Left colon (tissue), 2 donors: ENCODE measurements at places on chromosomes 7 and 10.
A peak's percentile ranks its signal among the peaks of the same experiment; 100 is the strongest.

DNA sequence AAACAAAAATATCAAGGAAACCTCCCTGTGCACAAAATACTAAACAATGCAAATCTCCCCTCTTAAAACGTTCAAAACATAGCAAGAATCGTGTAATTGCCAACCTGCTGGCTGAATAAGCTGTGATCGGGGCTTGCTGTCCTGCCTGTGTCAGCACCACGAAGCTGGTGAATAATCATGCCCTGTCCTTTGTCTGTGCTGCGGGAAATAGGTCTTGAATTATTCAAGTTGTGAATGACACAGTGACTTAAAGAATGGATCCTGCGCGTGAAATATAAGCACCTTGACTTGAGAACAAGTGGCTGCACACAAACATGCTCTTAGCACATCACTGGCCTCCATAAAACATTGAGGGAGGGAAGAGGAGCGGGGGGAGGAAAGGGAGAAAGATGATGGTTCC is 130.2 kb downstream of the OAT start:
- DNase-seq, result no peak

GRCh38 chr10:128123846-128124245 is 2.4 kb downstream of the MKI67 start:
- no peak for DNase-seq

DNA sequence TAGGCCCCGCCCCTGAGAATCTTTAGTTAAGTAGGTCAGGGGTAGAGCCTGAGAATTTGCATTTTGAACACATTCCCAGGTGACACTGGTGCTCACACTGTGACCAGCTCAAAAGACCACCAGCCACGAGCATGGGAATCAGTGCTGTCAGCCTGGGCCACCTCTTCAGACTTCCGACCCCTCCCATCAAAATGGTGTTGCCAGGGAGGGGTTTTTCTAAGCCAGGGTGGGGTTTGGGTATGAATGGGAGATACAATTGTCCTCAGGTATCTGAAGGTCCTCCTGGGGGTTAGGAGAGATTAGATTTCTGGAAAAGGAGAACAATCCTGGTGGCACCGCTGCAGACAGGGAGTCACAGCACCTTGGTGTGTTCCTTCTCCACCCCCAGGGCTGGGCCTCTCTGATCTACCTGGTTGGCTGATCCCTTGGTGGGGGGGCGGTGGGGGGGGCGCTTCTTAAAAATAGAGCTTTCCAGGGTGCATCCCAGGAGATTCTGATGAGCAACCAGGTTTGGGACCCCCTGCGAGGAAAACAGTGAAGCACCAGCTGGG is 111.5 kb upstream of the ANLN start:
- no peak for DNase-seq

GRCh38 chr10:72053690-72054089 is 34.7 kb downstream of the SPOCK2 start:
- no peak for DNase-seq

- no peak for DNase-seq
Measured at GRCh38 chr7:135162382-135163001, 8.0 kb downstream of the CYREN start.

- no peak for DNase-seq
Measured at GRCh38 chr10:113357681-113358300, 195.1 kb upstream of the HABP2 start.

- no peak for DNase-seq
Measured at GRCh38 chr10:77074104-77074624, 563.4 kb downstream of the KCNMA1 start.

DNA sequence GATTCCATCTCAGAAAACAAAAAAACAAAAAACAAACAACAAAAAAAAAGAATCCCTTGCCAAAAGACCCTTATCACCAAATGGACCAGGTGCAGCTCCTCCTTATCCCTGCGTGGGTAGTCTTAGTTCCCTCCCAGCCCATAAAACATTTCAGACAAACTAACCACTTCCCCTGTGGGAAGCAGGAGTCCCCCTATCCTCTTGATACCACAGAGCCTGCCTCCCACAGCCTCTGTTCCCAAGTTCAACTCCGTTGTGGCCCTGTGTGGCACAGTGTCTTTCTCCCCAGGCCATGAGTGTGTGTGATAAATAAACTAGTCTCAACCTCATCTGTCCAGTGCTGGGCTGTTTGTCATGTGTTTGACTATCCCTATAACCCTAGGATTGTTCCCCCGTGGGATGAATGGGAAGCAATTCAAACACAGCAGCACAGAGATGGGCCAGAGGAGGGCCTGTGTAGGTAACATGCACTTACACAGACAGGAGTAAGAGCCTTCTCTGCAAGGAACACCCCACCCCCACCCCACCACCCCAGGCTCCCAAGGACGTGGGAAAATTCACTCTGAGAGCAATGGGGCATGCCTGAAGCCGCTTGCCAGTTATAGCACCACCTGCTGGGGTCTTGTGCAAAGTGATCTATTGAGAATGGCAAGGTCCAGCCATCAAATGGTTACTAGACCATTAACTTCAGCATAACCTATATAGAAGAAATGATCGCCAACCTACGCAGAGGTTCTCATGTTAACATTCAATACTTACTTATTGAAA is 147.1 kb upstream of the GHITM start:
- DNase-seq, result peak; percentile 29

DNA sequence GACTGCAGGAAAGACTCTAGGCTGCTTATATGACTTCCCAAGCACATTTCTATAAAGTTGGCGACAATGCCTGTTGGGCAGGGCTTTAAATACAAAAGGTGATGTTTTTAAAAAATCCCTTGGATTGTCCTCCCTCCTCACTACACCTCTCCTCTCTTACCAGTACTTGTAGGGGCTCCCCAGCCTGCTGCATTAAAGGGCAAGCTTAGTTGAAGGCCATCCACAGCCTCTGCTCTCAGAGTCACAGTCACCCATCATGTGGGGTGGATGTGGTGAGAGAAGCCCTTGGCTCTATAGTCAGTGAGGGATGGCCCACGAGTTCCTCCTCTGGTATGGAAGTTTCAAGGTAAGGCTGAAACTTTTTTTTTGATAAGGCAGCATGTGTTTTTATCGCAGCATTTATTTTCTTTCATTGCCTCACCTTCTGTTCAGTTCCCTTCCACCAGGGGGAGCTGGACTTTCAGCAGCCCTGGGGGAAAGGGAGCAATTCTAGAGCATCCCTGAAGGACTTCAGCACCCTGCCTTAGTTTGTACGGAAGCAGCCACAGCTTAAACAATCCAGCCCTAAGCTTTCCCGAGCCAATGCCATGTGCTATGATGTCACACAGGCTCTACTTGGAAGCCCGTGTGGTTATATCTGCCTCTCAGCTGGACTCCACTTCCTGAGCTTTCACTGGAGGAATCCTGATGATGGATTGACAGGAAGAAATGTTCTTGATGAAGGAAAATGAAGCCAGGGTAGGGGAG is 131.9 kb downstream of the CALCR start:
- DNase-seq, result no peak

DNA sequence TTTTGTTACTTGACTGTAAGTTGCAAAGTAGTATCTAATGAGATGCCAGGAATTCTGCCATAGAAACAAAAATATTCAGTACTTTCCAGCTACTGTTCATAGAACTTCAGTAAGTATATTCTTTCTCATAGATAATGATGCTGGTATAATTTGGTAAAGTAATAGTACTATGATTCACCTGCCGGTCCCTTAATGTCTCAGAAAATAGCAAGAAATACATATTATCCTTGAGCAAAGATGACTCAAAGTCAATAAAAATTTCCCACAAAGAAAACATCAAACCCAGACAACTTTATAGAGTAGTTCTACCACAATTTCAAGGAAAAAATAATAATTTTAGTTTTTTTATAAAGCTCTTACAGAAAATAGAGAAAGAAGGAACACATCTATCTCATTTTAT is 105.4 kb downstream of the EPDR1 start:
- no peak for DNase-seq

GRCh38 chr7:121279822-121280221 is 49.0 kb upstream of the WNT16 start:
- no peak for DNase-seq

GRCh38 chr7:21154614-21155013 is 273.3 kb upstream of the SP4 start:
- no peak for DNase-seq

- DNase-seq, result no peak
Measured at GRCh38 chr7:132270517-132270916, 305.8 kb downstream of the PLXNA4 start.

DNA sequence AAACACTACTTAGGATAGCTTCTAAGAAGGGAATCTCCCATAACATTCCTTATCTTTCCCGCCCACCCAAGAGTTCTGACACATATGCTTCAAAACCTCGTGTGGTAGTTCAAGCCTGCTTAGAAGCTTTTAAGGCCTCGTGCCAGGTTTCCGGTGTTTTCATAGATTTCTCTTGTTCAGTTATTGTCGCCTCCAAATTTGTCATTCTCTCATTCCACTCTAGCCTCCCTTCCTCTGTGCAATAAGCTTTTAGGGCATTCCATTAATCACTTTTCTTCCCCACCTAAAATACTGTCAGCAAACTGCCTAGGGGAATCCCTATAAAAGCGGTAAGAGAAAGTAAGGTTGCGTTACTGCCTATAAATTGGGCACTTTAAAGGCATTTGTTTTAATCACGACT is 718 bp upstream of the BPGM start:
- DNase-seq, result no peak

- no peak for DNase-seq
Measured at GRCh38 chr10:63396133-63396761, 69.5 kb downstream of the JMJD1C start.

- no peak for DNase-seq
Measured at GRCh38 chr10:36391405-36391804, 734.0 kb upstream of the ANKRD30A start.

- no peak for DNase-seq
Measured at GRCh38 chr7:121062671-121063279, 74.3 kb downstream of the CPED1 start.

GRCh38 chr10:92712016-92712889 is 22.5 kb downstream of the HHEX start:
- no peak for DNase-seq

DNA sequence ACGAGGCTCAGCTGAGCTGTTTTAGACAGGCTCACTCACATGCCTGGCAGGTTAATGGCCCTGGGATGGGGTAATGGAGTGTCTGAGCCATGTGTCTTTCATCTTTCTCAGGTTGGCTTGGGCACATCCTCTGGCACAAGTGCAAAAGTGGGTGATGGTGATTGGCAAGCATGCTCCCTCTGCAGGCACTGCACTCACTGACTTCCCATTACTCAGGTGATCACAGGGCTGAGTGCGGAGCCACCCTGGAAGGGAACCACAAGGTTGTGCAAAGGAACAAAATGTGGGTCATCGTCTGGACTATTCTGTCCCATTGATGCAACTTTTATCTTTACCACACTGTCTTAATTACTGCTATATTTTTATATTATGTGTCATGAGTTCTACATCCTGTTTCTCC is 244.1 kb upstream of the AKR1E2 start:
- no peak for DNase-seq

- DNase-seq, result peak; percentile 33
Measured at GRCh38 chr7:31735991-31736982, 49.3 kb downstream of the PPP1R17 start.

DNA sequence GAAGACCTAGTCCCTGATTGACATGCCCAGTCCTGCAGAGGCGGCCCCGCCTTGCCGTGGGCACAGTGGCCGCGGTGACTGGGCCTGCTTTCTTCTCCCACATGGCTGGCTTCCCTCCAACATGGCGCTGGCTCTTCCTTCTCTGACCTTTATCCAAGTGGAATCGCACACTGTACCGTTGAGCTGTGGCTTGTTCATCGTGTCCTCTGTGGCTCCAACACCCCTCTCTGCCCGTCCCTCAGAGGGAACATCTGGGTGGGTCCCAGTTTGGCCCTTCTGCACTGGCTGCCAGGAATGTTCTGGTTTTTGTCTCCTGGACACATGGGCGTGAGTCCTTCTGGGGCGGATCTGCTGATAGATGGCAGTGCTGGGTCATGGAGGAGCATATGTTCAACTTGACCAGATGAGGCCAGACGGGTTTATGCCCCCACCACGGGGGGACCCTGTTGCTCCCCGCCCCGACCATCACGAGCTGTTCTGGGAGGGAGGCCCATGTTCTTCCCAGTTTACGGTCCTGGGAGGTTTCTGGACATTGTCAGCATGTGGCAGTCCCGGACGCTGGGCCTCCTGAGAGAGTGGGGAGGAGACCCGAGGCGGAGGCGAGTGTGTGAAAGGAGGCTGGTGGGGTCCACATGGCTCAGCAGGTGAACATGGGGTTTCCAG is 63.5 kb downstream of the LHPP start:
- DNase-seq, result peak; percentile 38

- no peak for DNase-seq
Measured at GRCh38 chr7:28792858-28793257, 165.3 kb downstream of the TRIL start.

DNA sequence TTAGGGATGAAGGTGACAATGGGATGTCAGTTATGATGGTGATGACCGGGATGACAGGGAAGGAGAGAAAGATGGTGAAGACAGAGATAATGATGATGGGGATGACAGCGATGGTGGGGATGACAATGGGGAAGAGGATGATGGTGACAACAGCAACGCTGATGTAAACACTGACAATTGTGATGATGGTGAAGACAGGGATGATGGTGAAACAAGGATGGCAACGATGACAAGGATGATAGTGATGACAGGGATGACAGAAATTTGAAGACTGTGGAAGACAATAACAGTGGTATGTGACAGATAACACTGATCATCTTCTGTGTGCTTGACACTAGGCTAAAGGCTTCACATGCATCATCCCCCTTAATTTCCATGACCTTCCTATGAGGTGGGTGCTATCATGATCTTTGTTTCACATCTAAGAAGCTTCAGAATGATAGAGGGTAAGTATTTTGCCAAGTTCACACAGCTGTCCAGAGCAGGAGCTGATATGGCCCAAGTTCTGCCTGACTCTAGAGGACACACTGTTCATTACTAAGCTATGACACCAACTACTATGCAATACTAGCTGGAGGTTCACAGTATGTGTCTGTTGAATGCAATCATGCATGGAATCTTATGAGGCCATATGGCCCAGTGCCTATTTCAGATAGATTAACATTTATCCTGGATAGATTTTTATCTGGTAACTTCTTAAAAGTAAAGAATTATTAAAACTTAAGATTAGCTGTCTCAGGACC is 105.6 kb downstream of the RNLS start:
- DNase-seq, result no peak

GRCh38 chr10:79143879-79144278 is 75.1 kb downstream of the ZMIZ1 start:
- no peak for DNase-seq

DNA sequence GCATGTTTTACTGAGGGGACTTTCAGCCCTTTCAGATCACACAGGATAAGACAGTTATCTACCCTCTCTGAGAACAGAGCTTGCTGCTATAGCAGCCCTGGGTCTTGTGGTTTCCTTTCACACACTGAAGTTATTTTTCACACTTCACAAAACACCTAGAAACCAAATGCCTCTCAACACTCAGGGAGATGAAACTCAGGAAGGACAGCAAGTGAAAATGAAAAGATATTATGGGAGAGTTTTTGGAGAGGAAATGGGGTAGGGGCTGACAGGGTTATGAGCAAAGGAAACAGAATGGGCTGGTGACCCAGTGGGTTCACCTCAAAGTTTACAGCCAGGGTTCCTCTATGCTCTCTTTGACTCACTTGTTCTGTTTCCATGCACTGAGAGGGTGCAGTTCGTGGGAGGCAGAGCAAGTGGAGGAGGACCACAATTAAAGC is 17.0 kb upstream of the GIMAP2 start:
- no peak for DNase-seq
